ENCODE measurements at places on chromosomes 3 and 15.

- DNase-seq = no peak
Observed at GRCh38 chr3:85162905-85163304, 204.1 kb downstream of the CADM2 start.

- DNase-seq = no peak
Observed at GRCh38 chr15:66025015-66025452, 155.7 kb downstream of the RAB11A start.

GRCh38 chr3:58329150-58329921 is 3.4 kb upstream of the PXK start:
- DNase-seq = no peak

GRCh38 chr3:167740961-167741587 is 5.6 kb downstream of the SERPINI1 start:
- DNase-seq = no peak

DNA sequence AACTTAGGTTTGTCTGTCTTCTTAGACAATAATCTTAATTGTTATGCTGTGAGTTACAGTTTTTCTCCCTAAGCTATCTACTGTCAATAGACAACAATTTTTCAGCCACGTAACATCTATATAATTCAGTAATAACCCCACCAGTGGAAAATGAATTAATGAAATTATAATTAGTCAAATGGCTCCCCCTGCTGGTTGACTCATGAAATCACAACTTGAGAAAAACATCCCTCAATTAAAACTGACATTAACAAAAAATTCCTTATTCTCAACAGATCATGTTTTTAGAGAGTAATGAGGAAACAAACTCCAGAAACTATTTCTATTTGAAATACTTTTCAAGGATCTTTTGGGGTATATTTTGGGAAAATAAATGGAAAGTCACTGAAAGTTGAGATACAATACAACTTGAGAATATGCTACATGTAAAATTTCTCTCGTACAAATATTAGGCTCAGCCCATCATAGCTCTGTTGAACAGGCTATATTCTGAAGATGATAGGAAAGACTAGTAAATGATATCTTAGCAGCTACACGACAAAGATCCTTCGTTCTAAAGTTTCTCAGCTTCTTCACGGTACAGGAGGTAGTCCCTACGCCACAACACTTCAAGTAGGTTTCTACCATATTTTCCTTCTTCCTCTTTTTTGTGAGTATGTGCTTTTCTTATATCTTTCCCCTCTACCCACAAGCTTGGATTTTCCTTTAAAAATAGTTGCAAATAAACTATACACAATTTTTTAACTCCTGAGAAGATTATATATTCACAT is 20.7 kb downstream of the PPP1R2 start:
- DNase-seq = no peak

GRCh38 chr3:13577181-13578121 is 28.5 kb downstream of the FBLN2 start:
- DNase-seq = no peak

DNA sequence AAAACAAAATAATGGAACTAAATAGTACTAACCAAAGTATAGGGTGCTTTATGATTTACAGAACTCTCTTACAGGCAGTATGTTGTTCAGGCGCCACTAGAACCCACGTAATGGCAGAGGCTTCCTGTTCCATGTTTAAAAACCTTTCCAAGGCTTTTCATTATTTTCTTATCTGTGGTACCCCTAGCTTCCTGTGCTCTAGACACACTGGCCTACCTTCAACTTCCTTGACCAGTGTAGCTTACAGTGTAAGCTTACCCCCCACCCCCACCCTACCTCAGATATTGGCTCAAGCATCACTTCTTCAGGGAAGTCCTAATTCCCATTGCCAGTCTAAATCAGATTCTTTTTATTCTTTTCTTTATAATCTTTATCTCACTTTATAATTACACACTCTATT is 2.9 kb downstream of the NR2C2 start:
- no peak for DNase-seq

DNA sequence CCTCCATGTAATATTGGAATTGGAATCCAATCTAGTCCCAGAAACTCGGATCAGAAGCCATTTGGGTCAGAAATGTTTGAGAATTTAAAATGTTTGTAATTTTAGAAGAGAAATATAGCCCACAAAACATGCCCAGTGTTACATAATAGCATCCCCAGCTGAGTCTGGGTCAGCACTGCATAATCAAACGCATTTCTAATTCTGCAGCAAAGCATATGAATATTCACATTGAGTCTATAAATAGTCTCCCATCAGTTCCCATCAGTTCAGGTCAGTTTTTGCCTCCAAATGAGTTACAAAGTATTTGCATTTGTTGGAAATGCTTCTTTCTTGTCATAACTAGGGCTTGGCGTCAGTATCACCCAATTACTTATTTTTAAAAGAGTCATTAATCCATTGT is 383.1 kb downstream of the IL5RA start:
- DNase-seq = no peak

GRCh38 chr3:126019683-126020082 is 50.7 kb downstream of the ROPN1B start:
- no peak for DNase-seq
